IMR-90 (cell line): ENCODE measurements at places on chromosomes 1 and 21. TPM values are rescaled to one million over a fixed set of nuclear protein-coding genes. Genes with fewer than 3 reads are reported as not detected.

TINAGL1 gene
- 1.4 and 1.5 TPM in 2 replicates for polyA plus RNA-seq

MLLT11 gene
- polyA plus RNA-seq, result 16.6 and 17.5 TPM in 2 replicates

CRYBG2 gene
- polyA plus RNA-seq, result not detected in 2 replicates

VHLL gene
- polyA plus RNA-seq, result not detected in 2 replicates

HMCN1 gene
- polyA plus RNA-seq, result 4.6 and 6.1 TPM in 2 replicates

LRRC39 gene
- polyA plus RNA-seq, result 0.16 and 0.48 TPM in 2 replicates

FCER1G gene
- polyA plus RNA-seq, result 0.44 and 0.57 TPM in 2 replicates

SLC30A10 gene
- polyA plus RNA-seq, result not detected in 2 replicates

GPA33 gene
- polyA plus RNA-seq, result not detected in 2 replicates

HES4 gene
- 11.7 and 18.9 TPM in 2 replicates for polyA plus RNA-seq

MAB21L3 gene
- polyA plus RNA-seq, result not detected in 2 replicates

S1PR1 gene
- 14.1 and 15.6 TPM in 2 replicates for polyA plus RNA-seq

MEX3A gene
- 9.0 and 11.6 TPM in 2 replicates for polyA plus RNA-seq

CLIC6 gene
- not detected in 2 replicates for polyA plus RNA-seq

SERTAD4 gene
- 0.07 and 0.22 TPM in 2 replicates for polyA plus RNA-seq

EFHD2 gene
- polyA plus RNA-seq, result 58.9 and 72.7 TPM in 2 replicates

MMEL1 gene
- polyA plus RNA-seq, result 0.12 and 0.20 TPM in 2 replicates

SYNC gene
- 41.3 and 48.9 TPM in 2 replicates for polyA plus RNA-seq

RPTN gene
- not detected in 2 replicates for polyA plus RNA-seq

CYP4Z1 gene
- polyA plus RNA-seq, result not detected in 2 replicates

ZNF678 gene
- polyA plus RNA-seq, result 0.69 and 1.3 TPM in 2 replicates

AP4B1 gene
- 11.7 and 15.6 TPM in 2 replicates for polyA plus RNA-seq

DISP3 gene
- polyA plus RNA-seq, result 0.03 and 0.05 TPM in 2 replicates

CD52 gene
- polyA plus RNA-seq, result 1.3 and 1.6 TPM in 2 replicates

TEDDM1 gene
- polyA plus RNA-seq, result not detected in 2 replicates

CLCC1 gene
- polyA plus RNA-seq, result 18.0 and 19.3 TPM in 2 replicates

COL11A1 gene
- 3.5 and 4.6 TPM in 2 replicates for polyA plus RNA-seq

CD48 gene
- not detected in 2 replicates for polyA plus RNA-seq

FBXO2 gene
- 1.7 and 2.1 TPM in 2 replicates for polyA plus RNA-seq

TMEM201 gene
- polyA plus RNA-seq, result 8.7 and 9.4 TPM in 2 replicates

KPRP gene
- not detected in 2 replicates for polyA plus RNA-seq

ERG gene
- polyA plus RNA-seq, result not detected in 2 replicates

PTGER3 gene
- polyA plus RNA-seq, result not detected in 2 replicates

UBE2U gene
- not detected in 2 replicates for polyA plus RNA-seq

LIN9 gene
- 1.5 and 2.3 TPM in 2 replicates for polyA plus RNA-seq

TEX38 gene
- not detected in 2 replicates for polyA plus RNA-seq

CFHR1 gene
- not detected in 2 replicates for polyA plus RNA-seq

OR2G6 gene
- not detected in 2 replicates for polyA plus RNA-seq

CGN gene
- polyA plus RNA-seq, result 0.34 and 0.36 TPM in 2 replicates

AGRN gene
- 115 and 124 TPM in 2 replicates for polyA plus RNA-seq

HAO2 gene
- polyA plus RNA-seq, result not detected in 2 replicates

TAF12 gene
- 25.1 and 28.8 TPM in 2 replicates for polyA plus RNA-seq

NLRP3 gene
- polyA plus RNA-seq, result 0.03 TPM in 1 of 2 replicates, not detected in the other

ADAMTSL4 gene
- polyA plus RNA-seq, result 11.3 and 12.2 TPM in 2 replicates

VSIG8 gene
- not detected in 2 replicates for polyA plus RNA-seq
